Epithelial cell of prostate (primary cell): ENCODE measurements at places on chromosomes 2 and 18.
A peak's percentile ranks its signal among the peaks of the same experiment; 100 is the strongest.

DNA sequence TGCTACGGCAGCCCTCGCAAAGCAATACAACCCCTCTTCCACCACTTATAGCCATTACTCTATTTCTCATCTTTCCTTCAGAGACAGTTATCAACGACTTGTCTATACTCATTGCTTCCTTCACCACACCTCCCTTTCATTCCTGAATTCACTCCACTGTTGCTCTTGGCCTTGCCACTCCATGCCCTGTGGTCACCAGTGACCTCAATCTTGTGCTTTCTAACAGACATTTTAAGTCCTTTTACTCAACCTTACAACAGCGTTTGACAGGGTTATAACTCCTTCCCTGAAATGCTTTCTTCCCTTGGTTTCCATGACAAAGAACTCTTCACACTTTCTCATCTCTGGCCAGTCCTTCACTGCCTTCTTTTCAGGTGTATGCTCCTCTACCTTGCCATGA, 90.6 kb upstream of the CCDC141 start:
- no peak for DNase-seq

- no peak for DNase-seq
These were observed 33.3 kb downstream of the NPAS2 start for GRCh38 chr2:100852999-100853908.

DNA sequence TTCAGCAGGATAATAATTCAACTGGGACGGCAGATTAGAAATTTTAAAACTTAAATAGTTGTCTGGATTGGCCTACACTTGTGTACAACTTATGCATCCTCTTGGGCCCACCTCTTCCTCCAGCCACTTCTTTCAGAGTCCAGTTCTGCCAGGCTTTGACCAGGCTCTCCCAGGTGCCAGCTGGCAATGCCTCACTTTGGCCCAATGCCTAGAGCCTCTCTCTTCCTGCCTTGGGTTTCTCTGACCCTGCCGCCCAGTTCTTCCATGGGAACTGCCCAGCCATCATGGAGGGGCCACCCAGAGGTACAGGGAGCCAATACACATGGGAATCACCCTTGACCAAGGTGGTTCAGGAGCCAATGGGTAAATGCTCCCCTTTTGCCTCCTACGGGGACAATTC, 135.5 kb downstream of the IRS1 start:
- DNase-seq, result no peak

DNA sequence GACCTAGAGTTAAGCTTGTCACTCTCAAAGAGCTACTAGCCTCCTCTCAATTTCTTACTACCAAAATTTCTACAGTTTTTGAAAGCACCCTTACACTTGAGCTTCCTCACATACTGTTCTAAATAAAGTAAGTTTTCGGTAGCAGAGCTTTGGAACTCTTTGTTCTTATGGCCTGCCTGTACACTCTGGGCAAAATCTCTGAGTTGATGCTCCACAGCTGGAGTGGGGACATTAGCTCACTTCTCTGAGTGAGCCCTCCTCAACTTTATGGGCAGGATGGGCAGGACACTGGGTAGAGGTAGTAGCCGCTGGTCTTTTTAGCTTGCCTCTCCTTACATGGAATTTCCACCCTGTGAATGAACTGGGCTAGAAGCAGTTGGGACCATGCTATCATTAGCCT, 127.8 kb downstream of the FAM210A start:
- DNase-seq, result no peak

GRCh38 chr2:236991874-236992273, 93.8 kb upstream of the COPS8 start:
- DNase-seq, result no peak

DNA sequence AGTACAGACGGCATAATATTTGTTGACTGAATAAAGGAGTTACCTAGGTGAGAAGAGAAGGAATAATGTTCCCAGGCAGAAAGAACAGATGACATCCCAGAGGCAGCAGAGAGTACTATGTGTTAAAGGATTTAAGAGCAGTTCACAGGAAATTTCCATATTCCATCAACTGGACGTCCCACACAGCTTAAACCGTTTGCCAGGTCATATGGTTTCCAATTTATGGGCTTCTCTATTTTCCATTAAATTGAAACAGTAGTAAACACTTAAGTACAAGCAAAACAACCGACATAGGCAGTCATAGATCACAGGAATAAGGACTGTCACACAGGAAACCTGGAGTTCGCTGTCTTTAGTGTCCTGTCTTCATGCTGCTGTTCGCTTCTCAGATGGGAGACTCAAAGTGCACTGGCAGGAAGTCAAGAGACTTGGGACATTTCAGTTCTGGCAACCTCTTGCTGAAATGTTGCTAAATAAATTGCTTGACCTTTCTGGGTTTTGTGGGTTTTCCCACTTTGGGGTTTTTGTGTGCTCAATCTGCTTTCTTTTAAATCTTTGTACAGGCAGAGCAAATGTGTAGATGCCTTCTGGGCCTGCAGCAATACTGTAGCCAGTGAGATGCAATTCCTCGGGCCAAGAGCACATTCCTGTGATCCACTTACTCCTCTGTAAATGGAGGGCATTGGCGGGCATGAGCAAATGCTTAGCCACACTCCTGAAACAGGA, 5.8 kb upstream of the PIEZO2 start:
- DNase-seq, result no peak

DNA sequence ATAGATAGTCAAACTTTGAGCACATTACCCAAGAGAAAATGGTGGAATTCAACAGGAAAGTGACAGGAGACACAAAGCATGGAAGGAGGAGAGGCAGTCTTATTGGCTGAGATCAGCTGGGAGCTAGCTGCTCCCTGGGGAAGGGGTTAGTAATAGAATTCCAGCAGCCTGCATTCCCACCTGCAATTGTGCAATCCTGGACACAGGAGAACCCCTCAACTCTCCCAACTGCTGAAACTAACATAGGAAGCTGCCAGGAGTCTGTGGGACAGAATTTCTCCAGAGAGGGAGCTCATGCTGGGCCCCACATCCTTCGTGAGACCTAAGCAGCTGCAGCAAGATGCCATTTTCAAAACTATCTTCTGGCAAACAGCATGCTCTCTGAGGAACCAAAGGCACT, 69.8 kb upstream of the ACVR1C start:
- DNase-seq, result no peak

DNA sequence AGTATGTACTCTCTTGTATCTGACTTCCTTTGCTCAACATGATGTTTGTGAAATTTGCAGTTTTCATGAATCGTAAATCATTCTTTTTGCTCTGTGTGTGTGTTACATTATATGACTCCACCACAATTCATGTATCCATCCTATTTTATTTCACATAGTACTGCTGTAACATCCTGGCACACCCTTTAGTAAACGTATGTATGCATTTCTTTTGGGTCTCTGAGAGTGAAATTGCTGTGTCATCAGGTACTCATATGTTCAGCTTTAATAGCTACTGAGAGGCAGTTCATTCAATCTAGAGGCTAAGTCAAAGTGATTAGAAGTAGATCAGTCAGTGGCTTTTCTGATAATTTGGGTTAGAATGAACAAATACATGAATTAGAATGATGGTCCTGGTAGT, 118.8 kb downstream of the ESCO1 start:
- no peak for DNase-seq

- no peak for DNase-seq
These were observed 11.9 kb upstream of the KIDINS220 start for GRCh38 chr2:8849327-8849726.

DNA sequence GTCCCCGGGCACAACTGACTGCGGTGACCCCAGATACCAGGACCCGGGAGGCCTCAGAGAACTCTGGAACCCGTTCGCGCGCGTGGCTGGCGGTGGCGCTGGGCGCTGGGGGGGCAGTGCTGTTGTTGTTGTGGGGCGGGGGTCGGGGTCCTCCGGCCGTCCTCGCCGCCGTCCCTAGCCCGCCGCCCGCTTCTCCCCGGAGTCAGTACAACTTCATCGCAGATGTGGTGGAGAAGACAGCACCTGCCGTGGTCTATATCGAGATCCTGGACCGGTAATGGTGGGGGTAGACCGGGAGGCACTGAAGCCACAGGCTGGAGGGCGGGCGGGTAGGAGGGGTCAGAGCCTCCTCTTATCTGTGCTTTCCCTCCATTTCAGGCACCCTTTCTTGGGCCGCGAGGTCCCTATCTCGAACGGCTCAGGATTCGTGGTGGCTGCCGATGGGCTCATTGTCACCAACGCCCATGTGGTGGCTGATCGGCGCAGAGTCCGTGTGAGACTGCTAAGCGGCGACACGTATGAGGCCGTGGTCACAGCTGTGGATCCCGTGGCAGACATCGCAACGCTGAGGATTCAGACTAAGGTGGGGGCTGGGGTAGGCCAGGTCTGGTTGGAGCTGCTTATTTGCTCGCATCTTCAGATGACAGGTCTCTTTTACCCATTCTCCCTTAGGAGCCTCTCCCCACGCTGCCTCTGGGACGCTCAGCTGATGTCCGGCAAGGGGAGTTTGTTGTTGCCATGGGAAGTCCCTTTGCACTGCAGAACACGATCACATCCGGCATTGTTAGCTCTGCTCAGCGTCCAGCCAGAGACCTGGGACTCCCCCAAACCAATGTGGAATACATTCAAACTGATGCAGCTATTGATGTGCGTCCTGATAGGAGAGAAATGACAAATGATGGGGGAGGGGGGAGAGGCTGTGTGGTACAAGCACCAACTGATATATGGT, 780 bp downstream of the HTRA2 start:
- no peak for DNase-seq

- DNase-seq, result no peak
These were observed 72.1 kb upstream of the CCBE1 start for GRCh38 chr18:59769129-59769865.

GRCh38 chr2:23380562-23381065, 4.4 kb upstream of the KLHL29 start:
- no peak for DNase-seq

DNA sequence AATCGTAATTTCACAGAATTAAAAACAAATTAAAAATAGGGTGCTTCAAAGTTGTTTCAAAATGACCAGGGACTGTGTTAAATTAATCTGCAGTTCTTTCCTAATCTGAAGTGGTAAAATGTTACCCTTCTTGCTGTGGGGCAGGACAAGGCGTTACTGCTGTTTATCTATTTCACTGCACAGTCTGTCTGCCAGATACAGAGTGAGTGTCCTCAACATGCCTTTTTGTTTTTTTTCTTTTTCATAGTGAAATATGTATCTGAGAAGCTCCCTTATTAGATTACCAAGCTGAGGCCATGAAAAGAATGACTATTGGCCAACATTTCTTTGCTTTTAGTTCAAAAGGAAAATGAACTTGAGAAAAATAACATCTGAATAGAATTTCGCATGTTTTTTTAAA, 38.0 kb downstream of the KCTD1 start:
- DNase-seq, result no peak

DNA sequence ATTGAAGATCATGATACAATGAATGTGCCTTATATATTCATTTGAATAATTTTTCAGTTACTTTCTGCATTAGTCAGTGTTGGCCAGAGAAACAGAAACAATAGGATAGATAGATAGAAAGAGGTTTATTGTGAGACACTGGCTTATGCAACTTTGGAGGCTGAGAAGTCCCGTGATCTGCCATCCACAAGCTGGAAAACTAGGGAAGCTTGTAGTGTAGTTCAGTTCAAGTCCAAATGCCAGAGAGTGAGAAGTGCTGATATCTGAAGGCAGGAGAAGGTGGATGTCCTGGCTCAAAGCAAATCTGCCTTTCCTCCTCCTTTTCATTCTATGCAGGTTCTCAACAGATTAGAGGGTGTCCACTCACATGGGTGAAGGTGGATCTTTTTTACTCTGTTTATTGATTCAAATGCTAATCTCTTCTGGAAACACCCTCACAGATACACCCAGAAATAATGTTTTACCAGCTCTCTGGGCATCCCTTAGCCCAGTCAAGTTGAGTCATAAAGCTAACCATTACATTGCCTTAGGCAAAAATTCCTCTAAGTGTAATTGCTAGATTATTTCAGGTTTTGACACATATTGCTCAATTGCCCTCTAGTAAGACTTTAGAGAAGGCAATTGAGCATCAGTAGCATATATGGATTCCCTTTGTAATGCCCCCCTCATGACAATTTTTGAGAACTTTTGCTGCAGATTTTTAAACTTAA, 341.4 kb downstream of the LPIN1 start:
- DNase-seq, result peak; percentile 58

DNA sequence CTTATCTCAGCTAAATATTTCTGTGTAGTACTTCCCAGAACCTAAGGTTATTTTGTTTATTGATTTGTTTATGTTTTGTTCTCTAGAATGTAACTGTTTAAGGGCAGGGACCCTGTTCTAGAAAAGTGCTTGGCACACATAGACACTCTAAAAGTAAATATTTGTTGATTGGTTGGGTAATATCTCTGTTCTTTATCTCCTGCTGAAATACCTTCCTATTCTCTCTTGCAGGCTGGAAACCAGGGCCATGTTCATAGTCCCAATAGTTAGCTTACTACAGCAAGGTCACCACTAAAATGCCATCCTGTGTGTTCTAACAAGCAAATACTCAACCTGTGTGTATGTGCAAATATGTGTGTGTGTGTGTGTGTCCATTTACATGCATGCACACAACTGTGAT, 375.6 kb upstream of the MEIS1 start:
- no peak for DNase-seq

DNA sequence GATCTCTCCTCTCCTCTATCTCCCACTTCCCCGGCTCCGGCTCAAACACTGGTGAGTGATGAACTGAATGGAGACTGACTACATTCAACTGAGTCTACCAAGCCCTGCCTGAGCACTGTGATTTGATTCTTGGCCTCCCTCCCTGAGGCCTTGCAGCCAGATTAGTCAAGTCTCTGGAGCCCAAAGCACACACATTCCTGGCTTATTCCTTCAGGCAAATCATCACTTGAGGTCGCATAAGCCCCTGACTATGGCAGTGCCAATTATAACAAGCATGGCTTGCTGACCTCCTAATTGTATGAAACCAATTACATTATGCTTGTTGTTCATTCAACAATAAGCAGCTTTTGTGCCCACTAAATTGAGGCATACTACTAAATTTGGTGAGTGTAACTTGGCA, 34.6 kb downstream of the EFEMP1 start:
- DNase-seq, result no peak

DNA sequence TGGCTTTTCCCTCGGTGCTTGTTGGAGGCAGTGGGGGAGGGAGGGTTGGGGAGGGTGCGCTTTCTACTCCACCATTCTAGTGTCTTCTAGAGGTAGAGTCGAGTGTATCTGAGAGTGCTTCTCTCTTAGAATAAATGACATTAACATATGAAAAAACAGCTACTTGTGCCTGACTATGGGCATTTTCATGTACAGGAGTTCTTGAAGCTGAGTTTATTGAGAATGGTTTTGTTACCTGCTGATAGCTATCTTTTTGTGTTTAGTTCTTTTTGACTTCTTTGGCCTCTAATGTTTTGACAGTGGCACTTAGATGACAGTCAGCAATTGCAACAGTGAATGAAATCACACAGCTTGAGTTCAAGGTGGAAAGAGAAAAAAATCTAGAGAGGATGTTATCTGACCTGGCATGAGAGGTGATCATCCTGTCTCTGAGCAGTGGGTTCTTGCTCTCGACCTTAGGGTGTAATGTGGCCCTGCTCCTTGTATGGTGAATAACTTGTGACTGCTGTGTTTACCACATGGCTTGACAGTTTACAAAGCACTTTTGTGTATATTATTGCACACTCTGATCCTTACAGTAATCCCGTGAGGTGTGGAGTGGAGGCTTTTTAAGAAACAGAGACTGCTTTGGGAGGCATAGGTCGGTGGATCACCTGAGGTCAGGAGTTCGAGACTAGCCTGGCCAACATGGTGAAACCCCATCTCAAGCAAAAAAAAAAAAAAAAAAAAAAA, 86.7 kb downstream of the AGAP1 start:
- no peak for DNase-seq

GRCh38 chr18:5693699-5694294, 150.0 kb upstream of the EPB41L3 start:
- DNase-seq, result no peak

GRCh38 chr2:12728221-12728777, 11.6 kb downstream of the TRIB2 start:
- no peak for DNase-seq

- no peak for DNase-seq
These were observed 35.5 kb upstream of the KIDINS220 start for GRCh38 chr2:8872821-8873432.
